Stimulated activated CD4-positive, alpha-beta T cell treated with anti-CD3 and anti-CD28 coated beads, TNF-alpha, amount 100 ng/mL, for 48 hours (primary cell): ENCODE measurements at places on chromosomes 1 and 21.

- DNase-seq: no peak
Observed at GRCh38 chr1:160548960-160549664, 26.1 kb upstream of the SLAMF6 start.

GRCh38 chr1:60876952-60877351, 205.4 kb upstream of the NFIA start:
- DNase-seq: no peak

- no peak for DNase-seq
Observed at GRCh38 chr1:44810101-44810761, 1.9 kb downstream of the BTBD19 start.

DNA sequence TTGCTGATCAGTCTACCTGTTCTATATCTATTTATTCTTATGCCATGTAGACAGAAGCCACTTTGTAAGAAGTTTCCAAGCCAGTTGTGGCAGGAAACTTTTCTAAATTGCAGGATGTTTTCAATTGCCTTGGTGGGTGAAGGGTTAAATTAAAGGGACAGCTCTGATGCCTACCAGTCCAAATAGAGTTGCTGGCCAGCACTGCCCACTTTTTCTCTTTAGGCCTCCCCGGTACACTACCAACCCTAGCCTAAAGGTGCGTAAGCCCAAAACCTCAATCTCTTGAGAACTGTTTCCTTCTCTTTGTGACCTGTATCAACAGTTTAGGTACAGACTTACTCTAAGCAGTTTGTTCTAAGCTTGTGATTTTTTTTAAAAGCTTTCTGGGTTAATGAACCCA, 15.5 kb downstream of the SUSD4 start:
- DNase-seq: no peak

DNA sequence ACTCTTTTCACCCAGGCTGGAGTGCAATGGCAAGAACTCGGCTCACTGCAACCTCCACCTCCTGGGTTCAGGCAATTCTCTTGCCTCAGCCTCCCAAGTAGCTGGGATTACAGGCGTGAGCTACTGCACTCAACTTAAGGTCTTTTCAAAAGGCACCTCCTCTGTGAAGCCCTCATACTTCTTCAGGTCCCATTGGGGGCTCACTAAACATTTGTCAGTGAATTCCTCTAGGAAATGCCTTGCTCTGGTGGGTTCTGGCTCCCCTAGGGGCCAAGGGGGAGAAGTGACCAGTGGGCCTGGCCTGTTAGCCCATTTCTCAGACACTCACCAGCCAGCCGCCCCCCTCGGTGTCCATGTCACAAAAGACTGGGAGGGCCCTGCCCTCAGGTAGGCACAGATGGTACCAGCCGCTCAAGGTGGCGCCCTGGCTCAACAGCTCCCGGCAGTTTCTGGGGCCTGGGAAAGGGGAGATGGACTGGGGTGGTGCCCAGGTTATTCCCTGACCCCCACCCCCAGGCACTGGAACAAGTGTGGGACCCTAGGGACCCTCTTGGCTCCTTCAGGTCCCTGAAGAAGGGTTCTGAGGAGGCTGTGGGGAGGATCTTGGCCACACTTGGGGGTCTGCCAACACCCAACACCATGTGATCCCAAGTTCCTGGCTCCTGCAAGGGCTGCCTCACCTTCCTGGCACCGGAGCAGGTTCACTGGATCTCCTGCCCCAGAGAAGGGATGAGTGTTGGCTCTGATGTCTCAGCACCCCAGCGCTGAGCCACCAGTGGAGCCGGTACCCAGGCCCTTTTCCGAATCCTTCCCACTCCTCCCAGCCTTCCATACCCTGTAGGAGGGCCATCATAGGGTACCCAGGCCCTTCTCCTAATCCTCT, 1.6 kb downstream of the FCN3 start:
- DNase-seq: no peak

- DNase-seq: peak; percentile 60
Observed at GRCh38 chr21:25608044-25608737, 910 bp upstream of the MRPL39 start.

DNA sequence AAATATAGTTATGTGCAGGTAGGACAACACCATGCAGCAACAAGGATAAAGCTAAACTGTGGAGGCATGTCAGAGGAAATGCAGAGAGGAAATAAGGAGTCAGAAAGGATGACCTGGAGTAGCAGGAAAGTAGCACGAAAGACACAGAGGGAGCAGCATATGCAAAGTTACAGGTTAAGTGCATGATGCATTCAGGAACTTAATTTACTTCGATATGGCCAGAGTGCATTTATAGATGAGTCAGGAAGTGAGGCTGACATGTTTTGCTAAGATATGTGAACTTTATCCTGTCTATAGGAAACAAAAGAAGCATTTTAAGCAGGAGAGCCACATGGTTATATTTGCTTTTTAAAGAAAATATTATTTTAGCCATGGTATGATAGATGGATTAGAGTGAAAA, 15.4 kb upstream of the MUTYH start:
- DNase-seq: no peak

- no peak for DNase-seq
Observed at GRCh38 chr1:201468501-201468843, 516 bp downstream of the PHLDA3 start.

DNA sequence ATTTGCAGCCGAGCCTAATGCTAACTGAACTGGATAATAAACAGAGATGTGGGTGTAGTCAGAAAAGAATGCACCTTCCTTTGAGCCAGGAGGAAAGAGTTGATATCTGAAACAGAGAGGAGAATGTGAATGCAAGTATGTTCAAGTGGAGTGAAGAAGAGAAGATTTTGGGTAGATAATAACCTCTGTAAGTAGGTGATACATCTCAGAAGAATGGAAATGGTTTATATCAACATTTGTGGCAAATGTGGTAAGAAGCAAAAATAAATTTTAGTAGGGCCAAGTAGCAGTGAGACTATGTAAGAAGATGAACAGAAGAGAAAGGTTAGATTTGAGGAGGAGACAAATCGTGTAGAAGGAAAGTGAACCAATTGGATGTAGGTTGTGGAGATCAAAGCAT, 1.7 kb upstream of the DNTTIP2 start:
- DNase-seq: no peak

DNA sequence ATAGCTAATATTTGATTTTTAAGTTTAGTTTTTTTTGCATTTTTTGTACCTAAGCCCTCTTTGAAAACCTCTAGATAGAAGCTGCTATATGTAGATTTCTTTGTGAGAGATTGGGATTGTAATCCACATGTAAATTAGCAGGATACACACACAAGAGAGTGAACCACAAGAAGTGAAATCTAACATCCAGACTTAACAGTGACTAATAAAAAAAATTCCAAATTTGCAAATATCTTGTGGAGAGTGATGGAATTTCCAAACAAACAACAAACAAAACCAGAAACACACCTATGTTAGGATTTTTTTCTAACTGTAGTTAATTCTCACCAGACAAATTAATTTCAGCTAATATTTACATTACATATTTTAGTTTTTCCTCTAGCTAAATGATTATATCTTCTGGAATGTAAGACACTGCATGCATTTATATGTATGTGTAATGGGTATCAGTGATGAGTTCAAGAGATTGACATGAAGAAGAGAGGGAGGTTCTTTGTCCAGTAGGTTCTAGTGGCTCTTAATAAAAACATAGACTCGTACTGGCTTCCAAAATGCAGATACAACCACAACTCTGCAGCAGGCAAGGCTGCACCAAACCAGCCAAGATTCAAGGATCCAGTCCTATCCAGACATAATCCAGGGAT, 12.8 kb downstream of the CLDN17 start:
- no peak for DNase-seq

GRCh38 chr1:194225821-194226220, 1039.4 kb upstream of the B3GALT2 start:
- no peak for DNase-seq

- no peak for DNase-seq
Observed at GRCh38 chr1:214808845-214809460, 206.0 kb downstream of the CENPF start.

DNA sequence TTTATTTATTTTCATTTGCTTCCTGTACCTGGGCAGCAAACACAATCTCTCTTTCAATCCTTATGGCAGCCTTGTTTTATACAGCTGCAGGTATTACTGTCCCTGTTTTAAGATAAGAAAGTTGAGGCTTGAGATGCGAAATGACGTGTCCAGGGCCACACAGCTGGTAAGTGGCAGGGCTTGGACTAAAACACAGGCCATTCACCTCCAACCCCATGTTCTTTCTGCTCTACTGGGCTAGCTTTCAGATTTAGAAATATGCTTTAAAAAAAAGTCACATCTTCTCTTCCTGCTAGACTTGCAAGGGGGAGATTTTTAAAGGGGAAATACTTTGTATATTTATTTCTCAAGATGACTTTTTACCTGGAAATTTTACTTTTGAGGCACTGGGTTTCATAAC, 62.8 kb downstream of the CNST start:
- no peak for DNase-seq

DNA sequence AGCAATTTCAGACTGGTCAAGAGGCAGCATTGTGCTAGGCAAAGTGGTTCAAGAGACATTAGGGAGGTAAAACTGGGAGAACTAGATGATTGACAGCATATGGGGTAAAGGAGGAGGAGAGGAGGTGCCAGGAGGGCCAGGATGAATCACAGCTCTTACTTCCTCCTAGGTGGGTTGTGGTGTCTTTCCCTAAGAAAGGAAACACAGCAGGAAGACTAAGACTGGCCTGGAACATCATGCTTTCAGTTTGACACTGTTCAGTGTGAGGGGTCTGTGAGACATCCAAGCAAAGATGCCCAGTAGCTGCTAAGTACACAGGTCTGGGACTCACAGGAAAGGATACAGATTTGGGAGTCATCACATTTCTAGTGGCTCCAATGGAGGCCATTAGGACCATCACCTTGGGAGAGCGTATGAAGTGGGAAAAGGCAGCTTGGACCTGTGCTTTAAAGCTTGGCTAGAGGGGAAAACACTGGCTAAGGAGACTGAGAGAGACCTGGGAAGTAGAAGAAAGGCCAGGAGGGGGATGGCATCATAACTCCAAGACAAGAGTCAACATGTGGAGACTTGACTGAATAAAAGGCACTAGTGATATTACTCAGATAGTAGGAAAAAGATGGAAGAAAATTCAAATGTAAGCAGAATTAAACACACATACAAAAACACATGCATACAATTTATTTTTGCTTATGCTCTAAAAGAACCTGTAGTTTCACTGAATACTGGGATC, 17.3 kb downstream of the CD58 start:
- no peak for DNase-seq

DNA sequence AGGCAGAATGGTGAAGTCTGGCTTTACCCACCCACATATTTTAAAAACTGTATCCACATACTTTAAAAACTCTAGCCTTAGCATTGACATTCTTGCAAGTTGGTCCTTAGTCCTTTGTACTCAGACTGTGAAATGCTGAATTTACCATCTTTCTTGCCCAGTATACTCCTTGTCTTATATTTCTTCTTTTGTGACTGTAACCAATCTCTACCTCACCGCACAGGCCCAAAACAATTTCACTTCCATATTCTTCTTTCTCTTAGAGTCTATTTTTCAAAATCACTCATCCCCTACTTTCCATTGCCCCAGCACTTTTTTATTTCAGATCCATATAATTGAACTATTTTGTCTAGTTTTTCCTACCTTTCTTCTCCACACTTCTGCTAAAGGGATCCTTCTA, 892.4 kb upstream of the B3GALT2 start:
- no peak for DNase-seq

DNA sequence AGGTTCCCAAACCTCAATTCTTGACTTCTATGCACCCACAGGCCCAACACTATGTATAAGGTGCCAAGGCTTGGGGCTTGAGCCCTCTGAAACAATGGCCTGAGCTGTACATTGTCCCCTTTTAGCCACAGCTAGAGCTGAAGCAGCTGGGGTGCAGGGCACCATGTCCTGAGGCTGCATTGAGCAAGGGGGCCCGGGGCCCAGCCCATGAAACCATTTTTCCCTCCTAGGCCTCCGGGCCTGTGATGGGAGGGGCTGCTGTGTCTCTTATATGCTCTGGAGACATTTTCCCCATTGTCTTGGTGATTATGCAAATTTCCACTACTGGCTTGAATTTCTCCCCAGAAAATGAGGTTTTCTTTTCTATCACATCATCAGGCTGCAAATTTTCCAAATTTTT, 155.5 kb downstream of the FASLG start:
- no peak for DNase-seq
